ENCODE measurements at places on chromosomes 1 and 21.

DNA sequence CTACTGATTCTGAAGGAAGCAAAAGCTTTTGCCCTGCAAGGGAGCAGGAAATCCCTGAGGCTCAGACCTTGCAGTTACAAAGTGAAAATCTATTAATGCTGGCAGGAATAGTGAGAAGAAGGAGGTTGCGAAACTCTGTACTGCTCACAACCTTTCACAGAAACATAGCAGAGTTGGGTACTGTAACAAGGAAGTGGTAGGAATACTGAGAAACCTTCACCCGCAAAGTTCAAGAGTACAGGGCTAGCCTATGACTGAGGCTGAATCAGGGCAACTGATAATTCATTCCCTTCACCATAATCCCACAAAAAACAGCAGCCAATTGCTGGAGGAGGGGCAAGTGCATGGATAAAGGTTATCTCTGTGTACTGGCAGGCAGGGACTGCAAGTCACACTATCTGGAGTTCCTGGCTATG, 23.9 kb upstream of the KCTD3 start:
- DNase-seq, result peak; percentile 94

DNA sequence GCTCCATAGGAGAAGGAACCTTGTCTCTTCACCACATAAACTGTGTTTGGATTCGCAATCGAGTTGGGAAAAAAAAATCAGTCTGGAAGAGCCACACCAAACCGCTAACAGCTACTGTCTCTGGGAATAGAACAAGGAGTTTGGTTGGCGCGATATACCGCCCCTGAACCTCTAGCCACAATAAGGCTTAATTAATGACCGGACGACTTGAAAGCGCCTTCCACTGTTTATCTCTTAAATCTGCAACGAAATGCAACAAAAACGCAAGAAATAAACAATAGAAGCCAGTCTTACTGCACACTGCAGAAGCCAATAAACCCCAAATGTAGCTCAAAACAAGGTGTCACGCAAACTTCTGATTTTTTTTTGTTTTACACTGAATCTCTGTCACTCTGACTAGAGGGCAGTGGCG, 10.9 kb downstream of the BTBD19 start:
- no peak for DNase-seq

DNA sequence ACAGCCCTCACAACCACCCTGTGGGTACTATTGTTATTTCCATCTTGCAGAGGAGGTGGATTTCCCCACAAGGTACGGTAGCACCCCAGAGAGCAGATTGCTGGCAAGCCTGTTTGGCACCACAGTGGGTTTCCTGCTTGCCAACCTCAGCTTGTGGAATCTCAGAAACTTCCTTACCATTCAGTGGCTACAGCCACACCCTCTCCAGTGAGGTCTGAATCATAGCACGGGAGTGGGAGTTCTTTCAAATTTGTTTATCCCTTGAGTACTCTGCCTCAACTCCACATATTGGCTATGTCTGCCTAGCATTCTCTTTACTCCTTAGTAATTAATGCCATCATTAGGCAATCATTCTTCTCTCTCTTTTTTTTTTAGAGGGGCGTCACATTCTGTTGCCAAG, 162.1 kb downstream of the PTPRU start:
- DNase-seq, result no peak

GRCh38 chr1:241899210-241899609, 51.2 kb downstream of the EXO1 start:
- DNase-seq, result no peak

GRCh38 chr21:46375560-46376230, 51.7 kb downstream of the PCNT start:
- DNase-seq, result no peak

DNA sequence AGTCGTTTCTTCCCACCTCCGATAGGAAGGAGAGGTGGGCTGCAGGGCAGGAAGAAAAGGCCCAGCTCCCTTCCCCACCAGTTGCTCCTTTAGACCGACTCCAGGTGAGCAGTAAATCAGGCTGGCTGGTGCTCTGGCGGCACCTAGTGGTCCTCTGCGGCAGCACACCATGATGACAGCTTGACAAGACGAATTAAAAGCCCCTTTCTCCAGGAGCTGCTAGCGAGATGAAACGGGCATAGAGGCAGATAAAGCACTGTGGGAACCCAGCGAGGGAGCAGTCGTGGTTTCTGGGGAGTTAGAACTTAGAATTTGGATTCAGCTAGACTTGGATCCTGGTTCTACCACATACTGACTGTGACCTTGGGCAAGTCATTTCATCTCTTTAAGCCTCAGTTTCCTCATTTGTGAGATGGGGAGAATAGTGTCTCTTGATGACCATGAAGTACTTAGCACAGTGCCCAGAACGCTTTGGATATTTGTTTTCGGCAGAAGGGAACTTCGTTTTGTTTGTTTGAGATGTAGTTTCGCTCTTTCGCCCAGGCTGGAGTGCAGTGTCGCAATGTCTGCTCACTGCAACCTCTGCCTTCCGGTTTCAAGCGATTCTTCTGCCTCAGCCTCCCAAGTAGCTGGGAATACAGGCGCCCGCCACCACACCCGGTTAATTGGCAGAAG, 21.8 kb upstream of the COL9A2 start:
- DNase-seq, result peak; percentile 92

- DNase-seq, result no peak
These were observed 3.4 kb downstream of the LACTBL1 start for GRCh38 chr1:22969304-22969709.

DNA sequence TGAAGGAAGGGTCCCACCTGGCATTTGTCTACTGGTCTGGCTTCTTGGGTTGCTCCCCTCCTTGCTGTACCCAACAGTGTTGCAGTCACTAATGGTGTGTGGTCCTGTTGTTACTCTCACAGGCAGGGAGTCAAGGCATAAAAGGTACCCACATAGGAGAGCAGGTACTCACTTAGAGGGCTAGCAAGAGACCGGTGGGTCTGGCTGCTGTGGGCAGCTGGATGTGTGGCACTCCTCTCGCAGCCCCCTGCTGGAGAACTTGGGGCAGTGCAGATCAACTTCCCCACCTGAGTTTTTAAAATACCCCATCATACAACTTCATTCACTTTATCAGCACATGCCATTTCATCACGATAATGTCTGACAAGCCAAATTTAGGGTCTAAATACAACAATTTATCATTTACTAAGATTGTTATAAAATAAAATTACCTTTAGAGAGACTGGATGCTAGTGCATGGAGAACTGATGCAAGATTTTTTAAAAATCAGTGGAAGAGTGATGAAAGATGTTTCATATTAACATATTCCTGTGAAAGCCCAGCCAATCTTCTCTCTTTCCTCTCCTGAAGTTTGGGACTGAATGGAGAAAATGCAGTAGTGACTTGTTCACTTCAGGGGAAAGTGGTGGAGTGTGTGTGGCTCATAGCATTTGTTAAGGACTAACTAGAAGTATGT, 42.8 kb downstream of the ACP6 start:
- DNase-seq, result peak; percentile 70

DNA sequence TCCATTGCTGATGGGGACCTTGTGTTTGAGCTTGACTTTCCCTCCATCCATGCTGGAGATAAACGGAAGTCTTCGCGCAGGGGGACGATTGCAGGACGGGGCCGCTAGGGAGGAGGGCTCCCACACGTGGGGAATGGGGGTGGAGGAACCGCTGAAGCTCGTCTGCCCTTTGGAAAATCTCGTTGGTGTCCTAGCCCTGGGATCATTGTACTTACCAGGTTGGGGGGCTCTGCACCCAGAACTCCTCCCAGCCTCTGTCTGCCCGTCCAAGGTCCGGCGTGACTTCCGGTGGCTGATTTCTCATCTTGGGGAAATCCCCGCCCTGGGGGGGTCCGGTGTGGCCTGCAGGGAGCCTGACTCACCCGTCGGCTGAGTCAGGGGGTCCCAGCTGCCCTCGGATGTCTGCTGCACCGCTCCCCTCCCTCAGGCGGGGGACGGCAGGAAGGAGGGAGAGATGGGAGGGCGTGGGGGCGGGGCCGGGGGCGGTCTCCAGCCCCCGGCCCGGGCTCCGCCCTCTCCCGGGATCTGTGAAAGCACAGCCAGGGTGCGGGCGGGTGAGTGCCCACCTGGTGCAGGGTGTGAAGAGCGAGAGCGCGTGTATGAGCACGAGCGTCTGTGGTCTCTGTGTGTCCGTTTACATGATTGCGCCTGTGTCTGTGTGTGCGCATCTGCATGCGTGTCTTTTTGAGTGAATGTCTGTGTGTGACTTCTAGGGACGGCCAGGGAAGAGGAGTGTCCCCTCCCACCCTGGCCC, 35.8 kb downstream of the PIK3CD start:
- DNase-seq, result peak; percentile 73

- no peak for DNase-seq
These were observed 31.3 kb downstream of the FOXO6 start for GRCh38 chr1:41392528-41392924.

DNA sequence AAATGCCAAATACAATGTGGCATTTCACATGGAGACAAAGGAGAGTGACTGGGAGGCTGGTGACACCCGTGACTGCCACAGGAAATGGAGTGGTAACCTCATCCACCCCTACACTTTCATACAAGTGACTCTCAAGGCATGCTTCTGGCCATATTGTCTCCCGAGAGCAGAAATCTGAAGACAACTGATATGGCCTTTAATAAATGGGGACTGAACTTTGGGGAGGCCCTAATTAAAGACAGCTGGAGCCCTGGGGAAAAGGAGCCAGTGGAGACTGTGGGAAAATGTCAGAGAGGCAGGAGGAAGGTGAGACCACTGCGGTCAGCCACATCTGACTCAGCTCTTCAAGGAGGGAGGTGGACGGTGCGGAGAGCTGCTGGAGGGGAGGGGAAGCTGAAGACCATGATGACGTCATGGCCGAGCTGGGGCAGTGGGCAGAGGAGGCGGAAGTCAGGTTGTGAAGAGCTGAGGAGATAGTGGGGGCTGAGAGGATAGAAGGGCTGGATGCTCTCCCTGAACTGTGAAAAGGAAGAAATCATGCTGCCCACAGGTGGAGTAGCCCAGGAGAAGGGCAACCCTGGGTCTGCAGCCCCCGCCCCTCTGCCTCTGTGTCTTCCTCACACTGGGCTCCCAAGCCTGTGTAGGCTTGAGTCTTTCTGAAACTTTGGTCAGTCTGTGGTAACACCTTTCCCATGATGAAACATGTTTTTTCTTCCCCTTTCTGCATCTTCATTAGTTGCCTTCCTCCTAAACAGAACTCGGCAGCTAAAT, 14.0 kb upstream of the NCF2 start:
- peak; percentile 86 for DNase-seq
